ENCODE measurements at places on chromosomes 12 and 14.
A peak's percentile ranks its signal among the peaks of the same experiment; 100 is the strongest.

GRCh38 chr12:50918584-50919316, 33.6 kb upstream of the HIGD1C start:
- no peak for DNase-seq

DNA sequence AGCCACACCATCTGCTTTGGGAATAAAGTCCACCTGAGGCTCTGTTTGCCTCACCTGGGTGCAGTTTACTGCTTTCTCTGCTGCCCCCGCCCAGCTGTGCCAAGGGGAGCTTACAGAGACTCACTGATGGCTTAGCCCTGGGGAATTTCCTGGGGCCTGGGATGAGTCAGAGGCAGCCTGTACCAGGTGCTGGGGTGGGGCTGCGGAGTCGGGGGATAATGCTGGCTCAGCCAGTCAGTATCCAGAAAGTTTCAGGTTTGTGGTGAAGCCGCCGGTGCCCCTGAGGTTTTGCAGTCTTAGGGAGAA, 22.3 kb downstream of the PLEKHG3 start:
- DNase-seq: no peak

- DNase-seq: no peak
Measured at GRCh38 chr12:132296063-132296462, 33.3 kb downstream of the GALNT9 start.

- peak; percentile 61 for DNase-seq
Measured at GRCh38 chr12:48183091-48183875, at the start of gene CCDC184. CCDC184 (plus strand) TSS chr12:48183644; CDS start chr12:48184123, 479 bp downstream.

DNA sequence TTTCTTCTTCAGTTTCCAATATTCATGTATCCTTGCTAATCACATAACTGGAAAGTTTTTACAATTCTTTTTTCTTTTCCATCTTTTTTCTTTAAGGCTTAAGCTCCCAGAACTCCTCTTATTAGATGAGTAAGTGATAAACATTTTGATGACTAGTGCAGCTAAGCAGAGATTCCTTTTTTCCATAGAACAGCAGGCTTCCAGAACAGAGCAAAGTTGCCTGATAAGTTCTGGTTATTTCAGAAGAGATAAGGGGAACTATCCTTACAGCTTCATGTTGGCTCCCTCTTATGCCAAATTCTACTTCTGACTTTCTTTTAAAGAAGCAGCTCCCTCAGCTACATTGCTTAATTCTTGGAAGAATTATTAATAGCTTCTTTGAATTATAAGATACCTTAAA, 194.7 kb upstream of the FAR2 start:
- no peak for DNase-seq

- no peak for DNase-seq
Measured at GRCh38 chr14:50647282-50647681, 20.8 kb downstream of the SAV1 start.

DNA sequence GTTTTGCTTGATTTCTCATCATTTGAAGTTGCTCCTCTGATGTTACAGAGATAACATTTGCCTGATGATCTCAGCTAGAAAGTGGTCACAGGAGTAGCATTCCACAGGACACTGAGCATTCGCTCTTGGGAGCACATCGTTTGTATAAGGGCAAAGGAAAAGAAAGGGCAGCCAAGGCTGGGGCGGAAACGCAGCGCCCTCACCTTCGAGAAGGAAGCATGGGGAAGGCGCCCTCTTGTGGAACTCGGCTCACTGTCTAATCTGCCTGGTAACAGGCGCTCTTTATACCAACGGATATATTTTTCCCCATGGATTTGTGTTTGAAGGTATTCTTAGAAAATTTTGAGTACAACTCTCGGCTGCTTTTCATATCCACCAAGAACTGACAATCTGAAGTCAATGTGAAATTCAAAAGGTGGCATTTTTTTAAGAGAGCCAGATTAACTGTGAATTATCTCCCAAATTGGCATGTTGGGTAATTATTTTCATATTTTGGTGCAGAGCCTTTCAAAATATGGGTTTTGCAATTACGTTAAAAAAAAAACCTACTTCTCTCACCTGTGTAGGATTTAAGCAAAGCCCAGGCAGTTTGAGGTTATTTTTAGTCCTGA, 172.7 kb downstream of the CAND1 start:
- peak; percentile 41 for DNase-seq

GRCh38 chr14:100545359-100545758, 41.9 kb downstream of the BEGAIN start:
- no peak for DNase-seq

DNA sequence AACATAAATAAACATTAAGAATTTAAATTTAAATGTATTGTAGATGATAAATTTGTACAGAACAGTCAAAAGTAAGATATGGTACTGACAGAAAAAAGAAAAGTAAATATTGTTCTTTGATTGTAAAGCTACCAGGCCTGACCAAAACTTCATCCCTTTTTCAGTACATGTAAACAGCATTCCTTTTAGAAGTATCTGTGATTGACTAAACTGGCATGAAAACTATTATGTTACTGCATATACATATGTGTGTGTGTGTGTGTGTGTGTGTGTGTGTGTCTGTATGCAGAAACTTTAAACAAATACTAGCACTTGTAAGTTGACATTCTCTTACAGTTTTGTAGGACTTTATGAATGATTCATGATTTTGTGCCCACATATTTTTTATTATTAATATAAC, 270.9 kb downstream of the C12orf50 start:
- DNase-seq: no peak

DNA sequence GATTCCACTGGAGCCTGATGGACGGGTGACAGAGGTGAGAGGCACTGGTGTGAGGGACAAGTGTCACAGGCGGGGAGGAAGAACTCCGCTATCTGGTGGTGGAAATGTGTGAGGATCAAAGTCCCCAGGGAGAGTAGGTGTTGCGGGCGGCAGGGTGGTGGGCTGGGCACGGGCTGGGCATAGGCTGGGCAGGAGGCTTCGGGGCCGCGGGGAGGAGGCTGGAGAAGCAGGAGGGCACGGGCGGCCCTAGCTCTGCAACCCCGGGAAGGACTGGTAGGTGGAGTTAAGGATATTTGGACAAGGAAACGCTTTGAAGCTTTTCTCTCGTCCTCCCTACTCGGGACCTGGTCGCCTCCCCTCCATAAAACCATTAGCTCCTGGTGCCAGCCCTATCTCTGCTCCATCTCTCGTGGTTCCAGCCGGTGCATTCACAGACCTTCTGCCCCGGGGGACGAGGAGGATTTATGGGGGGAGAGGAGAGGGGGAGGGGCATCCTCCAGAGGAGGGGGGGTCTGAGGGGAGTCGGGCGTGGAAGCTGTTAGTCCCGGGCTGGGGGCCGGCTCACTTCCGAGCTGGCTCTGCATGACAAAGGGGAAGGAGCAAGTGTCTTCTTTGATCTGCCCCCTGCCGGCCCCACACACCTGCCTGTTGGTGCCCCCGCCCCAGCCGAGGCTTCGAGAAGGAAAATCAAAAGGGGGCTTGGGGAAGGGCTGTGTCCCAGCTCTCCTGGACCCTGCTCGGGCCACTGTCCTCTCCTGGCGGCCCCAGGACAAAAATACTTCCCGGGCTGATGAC, 504 bp downstream of the WNT5B start:
- DNase-seq: no peak

- no peak for DNase-seq
Measured at GRCh38 chr14:71597955-71598660, 334.1 kb upstream of the RGS6 start.

GRCh38 chr14:103121121-103121845, 2.0 kb upstream of the TNFAIP2 start:
- DNase-seq: no peak

- DNase-seq: no peak
Measured at GRCh38 chr14:102196902-102197230, 57.2 kb downstream of the WDR20 start.

DNA sequence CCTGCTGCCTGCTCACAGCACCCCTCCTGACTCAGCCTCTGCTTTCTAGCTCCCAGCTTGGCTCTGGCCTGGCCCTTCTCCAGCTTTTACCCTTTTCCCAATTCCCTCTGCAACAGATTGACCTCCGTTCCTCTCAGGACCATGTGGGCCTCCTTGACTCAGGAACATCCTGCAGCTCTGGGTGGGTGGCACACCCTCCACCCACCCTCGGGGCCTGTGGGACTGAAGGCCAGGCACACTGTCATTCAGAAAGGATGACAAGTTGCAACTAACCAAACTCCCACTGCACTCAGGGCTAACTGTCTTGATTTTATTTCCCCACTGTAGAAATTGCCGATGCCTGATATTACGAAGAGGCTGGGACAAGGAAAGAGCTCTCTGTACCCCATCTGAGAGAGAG, 59.4 kb downstream of the HELB start:
- no peak for DNase-seq

GRCh38 chr12:93626160-93626559, 51.0 kb upstream of the CRADD start:
- no peak for DNase-seq

- no peak for DNase-seq
Measured at GRCh38 chr14:79516009-79516408, 695.3 kb downstream of the DIO2 start.

DNA sequence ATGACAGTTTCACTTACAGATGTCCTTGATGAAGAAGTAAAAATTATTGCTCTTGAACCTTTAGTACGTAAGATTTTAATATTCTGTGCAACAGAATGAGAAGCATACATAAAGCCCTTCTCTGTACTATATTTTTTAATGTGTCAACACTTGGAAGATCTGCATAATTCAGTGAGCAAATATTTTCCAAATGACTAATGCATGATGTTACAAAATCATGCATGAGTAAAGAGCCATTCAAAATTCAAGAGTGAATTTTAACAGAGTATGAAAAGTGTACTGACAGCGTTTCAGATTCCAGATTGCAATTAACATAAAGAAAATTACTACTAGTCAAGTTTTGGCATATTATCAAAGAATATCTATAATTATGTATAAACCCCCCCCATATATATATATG, 101.4 kb upstream of the BBS10 start:
- DNase-seq: no peak

DNA sequence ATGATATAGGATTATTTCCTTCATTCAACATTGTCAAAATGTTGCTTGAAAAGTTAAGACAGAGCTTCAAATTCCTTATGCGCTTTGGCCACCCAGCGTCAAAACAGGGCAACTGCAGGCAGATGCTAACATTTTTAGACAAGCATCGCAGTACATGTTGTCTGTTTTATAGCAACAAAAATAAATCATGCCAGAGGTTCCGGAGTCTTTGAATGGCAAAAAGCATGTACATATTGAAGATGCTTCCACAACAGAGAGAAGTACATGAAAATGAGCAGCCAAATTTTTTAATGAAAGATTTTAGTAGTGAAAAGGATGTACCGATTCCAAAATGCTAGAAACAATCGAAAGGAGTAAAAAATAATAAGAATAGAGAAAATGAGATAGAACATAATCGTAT, 49.8 kb upstream of the USP15 start:
- no peak for DNase-seq

DNA sequence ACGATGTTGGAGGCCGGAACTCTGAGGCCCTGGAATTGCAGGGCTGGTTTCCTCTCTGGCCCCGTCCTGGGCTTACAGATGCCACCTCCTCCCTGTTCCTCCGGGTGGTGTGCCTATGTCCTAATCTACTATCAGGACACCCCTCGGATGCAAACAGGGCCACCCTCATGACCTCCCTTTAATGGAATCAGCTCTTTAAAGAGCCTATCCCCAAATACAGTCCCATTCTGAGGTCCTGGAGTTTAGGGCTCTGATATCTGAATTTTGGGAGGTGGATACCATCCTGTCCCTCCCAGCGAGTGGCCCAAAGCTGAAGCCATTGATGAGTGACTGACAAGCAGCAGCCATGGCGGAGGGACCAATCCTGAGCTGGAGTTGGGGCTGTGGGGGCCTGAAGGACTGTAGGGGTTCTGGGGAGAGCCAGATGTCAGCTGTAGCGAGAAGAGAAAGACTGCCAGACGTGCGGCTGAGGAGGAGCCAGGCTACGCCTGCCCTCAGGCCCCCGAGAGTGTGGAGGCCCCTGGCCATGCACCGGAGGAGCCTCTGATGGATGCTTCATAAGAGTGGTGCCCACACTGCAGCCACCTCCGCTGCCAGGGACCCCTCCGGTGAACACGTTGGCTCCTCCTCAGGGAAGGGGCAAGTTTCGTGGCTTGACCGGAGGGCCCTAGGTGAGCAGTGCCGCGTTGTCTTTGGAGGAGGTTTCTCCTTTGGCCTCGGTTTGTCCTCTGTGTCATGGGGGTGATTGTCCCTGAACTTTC, 100.2 kb downstream of the KIF26A start:
- no peak for DNase-seq

DNA sequence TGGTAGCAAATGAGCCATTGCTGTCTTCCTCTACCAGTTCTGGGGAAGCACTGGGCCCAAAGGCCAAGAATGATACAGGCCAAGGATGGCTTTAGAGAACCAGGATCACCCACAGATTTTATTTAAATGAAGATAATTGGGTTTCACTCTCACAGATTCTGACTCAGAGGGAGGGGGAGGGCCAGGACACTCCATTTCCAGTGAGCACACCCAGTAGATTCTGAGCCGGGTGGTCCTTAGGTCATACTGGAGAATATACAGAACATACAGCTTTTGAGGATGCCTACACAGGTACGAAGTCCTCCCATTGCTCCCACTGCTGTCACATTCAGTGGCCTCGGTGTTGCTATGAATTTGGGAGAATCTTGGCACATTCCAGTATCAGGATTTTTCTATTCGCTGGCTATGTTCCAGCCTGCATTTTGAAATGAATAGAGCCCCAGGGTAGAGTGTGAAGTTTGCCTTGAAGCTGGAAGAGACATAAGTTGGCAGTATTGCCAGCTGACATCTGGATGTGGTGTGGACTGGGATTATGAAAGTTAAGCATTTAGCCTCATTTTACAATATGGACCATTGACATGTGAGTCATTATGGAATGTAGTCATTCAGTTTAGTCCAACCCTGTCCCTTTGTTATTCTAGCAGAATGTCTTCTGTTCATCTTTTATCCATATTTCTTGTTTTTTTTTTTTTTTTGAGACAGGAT, 45.8 kb upstream of the POC1B start:
- no peak for DNase-seq

- no peak for DNase-seq
Measured at GRCh38 chr14:104879201-104879982, 14.3 kb downstream of the CEP170B start.

DNA sequence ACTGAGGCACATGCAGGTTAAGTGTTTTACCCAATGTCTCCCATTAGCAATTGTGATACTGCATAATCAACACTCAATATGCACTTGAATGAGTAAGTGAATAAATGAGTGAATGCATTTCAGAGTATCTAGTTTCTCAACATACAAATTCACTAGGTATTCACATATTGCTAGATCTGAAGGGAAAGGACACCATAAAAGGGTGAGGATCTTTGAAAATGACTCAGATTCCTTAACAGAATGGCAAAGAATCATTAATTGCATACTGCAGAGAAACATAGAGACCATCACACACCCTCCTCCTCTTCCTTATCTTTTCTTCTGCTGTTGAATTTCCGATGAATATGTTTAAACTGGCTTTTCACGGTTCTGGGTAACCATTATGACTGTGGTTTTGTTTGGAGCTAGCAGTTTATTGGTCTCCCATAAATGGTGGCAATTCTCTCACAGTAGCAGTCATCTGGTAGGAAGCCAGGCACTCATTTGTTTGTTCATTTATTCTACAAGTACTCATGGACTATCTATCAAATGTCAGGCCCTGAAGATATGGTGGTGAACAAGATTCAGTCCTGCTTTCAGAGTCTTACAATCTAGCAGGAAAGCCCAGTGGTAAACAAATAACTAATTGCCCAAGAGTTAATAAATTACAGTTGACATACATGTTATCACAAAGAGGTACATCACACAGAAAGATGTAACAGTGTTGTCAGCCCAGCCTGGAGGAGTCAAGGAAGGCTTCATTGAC, 70.2 kb downstream of the LLPH start:
- no peak for DNase-seq

All from stimulated activated CD4-positive, alpha-beta T cell treated with anti-CD3 and anti-CD28 coated beads, Interleukin-15, amount 100 ng/mL, for 48 hours (primary cell).